AG10803 (cell line): ENCODE measurements at places on chromosomes 16 and 17.

- DNase-seq, result peak; percentile 91
These were observed 109.1 kb downstream of the ZFHX3 start for GRCh38 chr16:72938795-72939164.

GRCh38 chr16:69301861-69302260, 9.3 kb upstream of the VPS4A start:
- no peak for DNase-seq

DNA sequence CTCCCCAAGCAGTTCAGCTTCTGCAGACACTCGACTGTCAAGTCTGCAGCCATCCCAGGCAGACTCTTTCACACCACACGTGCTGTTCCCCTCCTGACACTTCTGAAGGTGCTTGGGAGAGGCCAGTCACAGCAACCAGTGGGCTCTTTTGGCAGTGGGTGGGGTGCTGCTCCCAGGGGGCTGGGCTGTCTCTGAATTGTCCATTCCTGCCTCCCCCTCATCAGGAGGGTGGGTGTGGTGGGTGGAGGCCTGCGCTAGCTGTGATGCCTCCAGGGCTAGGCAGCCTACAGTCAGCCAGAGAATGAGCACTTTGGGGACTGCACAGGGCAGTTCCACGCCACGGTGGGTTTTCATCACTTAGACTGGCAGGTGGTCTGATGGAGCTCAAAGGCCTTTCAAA, 10.3 kb downstream of the STARD3 start:
- no peak for DNase-seq

GRCh38 chr17:19310151-19310550, 52.4 kb downstream of the B9D1 start:
- DNase-seq, result no peak

GRCh38 chr17:37787055-37787757, 42.3 kb upstream of the HNF1B start:
- DNase-seq, result peak; percentile 36

DNA sequence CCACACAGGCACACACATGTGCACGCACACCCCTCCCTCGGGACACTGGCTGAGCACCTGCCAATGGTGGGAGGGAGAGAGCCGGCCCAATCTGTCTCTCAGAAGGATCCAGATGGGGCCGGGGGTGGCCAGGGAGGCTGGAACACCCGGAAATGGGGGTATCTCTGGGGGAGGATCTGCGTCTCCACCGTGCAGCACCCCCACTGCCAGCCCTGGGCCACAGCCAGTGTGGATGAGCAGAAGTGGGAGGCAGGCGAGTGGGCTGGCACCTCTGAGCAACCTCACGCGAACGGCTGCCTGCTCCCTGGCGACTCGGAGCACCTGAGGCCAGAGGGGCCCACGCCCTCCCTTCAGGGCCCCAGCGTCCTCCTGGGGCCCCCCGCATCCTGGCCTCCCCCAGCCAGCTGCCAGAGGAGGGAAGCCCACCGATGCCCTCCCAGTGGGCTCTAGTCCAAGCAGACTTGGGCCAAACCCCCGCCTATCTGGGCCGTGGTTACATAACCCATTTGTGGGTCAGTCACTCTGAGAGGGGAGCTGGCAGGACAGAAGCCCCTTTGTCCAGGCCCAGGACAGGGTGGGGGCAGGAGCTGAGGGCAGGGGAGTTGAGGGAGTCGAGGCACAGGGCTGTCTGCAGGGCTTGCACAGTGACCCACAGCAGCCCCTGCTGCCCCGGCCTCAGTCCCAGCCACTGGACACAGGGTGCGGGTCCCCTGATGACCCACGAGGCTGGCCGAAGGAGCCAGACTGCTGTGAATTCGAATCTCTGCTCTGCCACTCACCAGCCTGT, 5.6 kb downstream of the CASKIN1 start:
- DNase-seq, result no peak

DNA sequence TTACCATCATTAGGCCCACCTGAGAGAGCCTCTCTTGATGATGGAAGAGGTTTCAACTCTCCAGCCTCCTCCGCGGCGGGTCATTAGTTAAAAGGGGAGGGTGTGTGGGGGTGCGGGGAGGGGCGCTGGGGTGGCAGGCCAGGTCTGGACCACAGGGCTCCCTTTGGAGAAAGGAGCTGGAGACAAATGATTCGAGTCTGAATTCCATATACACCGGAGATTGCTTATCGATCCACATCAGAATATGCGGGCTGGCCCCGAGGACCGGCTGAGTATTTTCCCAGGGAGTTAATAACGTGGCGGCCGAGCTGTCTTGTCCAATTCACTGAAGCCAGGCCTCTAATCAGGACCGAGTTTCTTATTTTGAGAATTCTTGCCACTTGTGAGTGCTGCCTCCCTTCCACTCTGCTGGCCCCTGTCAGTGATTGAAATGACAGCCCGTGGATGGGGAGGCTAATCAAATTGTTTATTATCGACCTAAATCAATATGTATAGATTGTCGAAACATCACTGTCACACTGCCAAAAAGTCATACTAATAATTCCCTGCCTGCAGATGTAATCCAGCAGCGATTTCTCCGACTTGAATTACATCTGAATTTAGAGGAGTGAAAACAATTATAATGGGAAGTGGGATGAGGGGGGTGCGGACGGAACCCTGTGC, 202.7 kb downstream of the SALL1 start:
- DNase-seq, result no peak

GRCh38 chr17:64125937-64126336, 4.0 kb downstream of the ERN1 start:
- no peak for DNase-seq

DNA sequence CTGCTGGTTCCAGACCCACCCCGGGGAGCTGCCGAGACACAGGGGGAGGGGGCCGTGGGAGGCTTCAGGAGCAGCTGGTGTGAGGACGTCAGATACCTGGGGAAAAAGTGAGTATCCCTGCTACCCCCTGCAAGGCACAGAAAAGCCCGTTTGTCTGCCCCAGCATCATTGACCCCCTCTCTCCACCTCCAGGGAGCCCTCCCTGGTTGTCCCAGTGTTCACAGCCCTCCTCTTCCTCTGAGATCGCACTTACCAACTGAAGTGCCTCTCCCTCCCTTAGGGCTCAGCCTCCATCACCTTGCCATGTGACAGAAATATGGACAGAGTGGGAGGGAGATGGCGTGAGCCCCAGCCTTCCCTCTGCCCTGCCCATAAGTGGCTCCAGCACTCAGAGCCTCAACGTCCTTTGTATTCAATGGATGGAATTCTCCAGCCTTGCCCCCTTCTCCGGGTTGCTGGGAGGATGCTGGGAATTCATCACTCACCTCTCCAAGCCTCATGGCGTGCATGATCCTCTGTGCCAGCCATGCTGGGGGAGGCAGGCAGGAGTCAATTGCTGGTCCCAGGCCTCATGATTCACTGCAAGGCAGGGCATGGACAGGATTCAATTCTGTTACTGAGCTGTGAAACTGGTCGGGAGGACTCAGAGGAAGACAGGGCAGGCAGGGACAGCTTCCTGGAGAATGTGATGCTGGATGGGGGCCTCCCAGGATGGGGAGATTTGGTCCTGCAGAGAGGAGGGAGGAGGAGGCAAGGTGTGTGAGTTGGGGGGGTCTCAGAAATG, 14.6 kb downstream of the SPNS3 start:
- peak; percentile 6 for DNase-seq

DNA sequence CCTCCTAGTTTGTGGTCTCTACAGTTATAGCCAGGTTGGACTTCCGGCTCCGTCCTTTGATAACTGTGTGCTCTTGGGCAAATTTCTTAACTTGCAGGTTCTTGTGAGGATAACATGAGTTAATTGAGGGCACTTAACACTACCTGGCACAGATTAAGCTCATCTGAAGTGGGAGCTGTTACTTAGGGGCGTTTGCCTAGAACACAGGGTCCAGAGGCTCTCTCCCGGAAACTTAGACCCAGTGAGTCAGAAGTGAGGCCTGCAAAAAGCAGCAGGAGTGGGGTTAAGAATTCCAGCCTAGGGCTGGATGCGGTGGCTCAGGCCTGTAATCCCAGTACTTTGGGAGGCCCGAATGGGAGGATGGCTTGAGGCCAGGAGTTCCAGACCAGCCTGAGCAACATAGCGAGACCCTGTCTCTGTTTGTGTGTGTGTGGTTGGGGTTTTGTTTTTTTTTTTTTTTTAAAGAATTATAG, 1.4 kb downstream of the MVP start:
- DNase-seq, result peak; percentile 86

- DNase-seq, result no peak
These were observed 81.7 kb downstream of the ZDHHC7 start for GRCh38 chr16:84929421-84930297.

GRCh38 chr16:81369888-81370504, 55.2 kb downstream of the GAN start:
- DNase-seq, result no peak

DNA sequence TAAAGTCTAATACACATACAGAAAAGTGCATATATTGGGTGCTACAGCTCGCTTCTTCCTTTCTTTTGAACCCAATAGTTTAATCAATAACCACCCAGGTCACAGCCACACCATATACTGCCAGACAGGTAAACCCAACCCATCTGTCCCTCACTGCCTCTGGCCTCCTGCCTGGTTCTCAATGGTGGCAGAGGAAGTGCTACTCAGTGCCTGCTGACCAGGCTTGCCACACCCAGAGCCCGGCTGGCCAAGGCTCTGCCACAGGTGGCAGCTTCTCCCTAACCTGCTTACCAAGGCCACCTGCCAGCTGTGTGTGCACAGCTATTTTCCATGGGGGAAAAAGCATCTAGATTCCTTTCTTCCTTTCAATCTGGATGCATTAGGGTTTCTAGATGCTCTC, 584 bp downstream of the PMP22 start:
- no peak for DNase-seq

DNA sequence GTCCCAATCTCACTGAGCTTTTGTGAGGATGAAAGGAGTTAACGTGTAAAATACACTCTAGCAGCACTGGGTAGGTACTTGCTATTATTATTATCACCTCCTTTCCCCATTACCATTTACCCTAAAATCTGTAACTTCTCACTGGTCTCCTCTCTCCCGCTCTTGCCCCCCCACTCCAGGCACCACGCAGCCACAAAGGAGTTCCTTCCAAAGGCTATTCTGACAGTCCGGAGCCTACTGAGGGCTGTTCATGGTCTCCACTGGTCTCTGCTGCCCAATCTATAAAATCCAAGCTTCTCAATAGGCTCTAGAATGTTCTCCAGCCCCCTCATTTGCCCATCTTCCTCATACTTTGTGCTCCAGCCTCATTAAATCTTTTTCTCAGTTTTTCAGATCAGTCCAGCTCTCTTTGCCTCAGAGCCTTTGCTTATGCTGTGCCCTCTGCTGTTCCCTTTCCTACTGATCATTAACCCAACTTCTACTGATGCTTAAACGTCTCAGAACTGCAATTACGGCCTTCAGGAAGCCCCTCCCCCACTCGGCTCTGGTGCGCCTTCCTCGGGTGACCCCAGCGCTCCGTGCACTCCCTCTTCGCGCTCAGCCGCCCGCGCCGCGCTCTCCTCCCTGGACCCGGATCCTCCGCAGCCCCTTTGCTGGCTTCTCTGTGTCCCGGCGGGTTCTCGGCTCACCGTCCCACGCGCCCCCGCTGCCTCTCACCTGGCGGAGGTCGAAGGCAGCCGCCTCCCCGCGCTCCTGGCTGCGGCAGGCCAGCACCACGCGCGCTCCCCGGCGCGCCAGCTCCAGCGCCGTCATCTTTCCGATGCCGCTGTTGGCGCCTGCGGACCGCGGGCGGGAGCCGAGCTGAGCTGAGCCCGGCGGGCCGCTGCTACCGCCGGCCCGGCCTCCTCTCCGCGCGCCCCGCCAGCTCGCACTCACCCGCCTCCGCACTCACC, 737 bp downstream of the DHRS13 start:
- peak; percentile 30 for DNase-seq

- DNase-seq, result no peak
These were observed 21.0 kb upstream of the CDYL2 start for GRCh38 chr16:80825365-80825758.

DNA sequence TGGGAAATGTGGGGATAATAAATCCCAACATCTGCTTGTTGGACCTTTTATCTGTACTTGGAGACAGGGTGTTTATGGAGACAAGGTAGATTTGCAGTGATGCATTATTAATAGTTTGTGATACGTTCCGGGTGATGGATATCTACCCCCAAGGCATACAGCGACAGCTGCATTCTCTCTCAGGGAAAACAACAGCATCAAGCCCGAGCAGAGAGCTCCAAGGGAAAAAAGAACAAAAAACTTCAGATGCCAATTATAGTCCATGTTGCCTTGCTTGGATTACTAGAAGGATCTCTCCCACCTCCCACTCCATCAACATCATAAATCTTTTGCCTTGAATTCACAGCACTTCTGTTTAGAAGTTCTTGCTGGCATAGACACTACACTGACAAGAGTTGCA, 187.5 kb upstream of the CDH11 start:
- no peak for DNase-seq

GRCh38 chr17:80277751-80278671, 17.4 kb downstream of the RNF213 start:
- DNase-seq, result no peak

DNA sequence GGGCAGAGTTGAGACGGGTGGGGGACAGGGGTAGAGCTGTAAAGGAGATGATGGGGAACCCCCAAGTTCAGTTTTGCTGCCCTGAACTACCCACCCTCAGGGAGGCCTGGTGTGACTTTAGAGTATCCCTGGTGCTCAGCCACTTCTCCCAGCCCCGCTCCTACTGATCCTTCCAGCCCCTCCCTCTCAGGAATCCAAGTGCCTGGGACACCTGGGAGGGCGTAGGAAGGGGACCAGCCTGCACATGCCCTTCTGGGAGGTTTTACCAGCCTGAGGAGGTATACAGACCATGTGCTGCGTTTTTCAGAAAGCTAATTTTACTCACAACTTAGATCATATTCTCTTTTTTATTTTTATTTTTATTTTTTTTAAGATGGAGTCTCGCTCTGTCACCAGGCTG, 4.1 kb downstream of the ST6GALNAC2 start:
- no peak for DNase-seq

DNA sequence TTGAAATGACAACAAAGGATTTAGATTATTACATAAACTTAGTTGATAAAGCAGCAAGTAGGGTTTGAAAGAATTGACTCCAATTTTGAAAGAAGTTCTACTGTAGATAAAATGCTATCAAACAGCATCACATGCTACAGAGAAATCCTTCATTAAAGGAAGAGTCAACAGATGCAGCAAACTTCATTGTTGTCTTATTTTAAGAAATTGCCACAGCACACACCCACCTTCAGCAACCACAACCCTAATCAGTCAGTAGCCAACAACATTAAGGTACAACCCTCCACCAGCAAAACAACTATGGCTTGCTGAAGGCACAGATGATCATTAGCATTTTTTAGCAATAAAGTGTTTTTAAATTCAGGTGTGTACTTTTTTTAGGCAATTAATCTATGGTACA, 75.1 kb upstream of the NSRP1 start:
- no peak for DNase-seq

DNA sequence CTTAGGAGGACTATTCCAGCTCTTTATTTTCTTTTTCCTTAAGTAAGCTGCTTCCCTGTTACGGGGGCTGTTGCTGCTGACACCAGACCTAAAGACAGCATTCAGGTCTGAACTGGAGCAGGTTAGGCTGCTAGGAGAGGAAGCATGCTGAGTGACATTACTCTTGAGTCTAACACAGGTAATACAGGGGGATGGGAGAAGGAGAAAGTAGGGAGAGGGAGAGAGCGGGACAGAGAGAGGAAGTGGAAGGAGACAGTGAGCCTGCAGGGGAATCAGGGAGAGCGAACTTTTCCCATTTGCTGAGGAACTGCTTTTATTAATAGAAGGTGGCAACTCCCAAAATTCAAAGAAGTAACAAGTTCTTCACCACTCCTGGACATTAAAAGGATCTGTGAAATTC, 130.9 kb downstream of the PARN start:
- DNase-seq, result no peak
